Aorta (tissue), 5 donors: ENCODE measurements at places on chromosomes 7 and 10. TPM values are rescaled to one million over a fixed set of nuclear protein-coding genes. Genes with fewer than 3 reads are reported as not detected.

GRCh38 chr10:110568055-110568735 is 700 bp downstream of the SMC3 start:
- H3K4me3 ChIP-seq, result peak overlapping the region; percentile 99
- no peaks in the 10 kb centered on the region for H3K4me1 ChIP-seq
- no peak overlapping the region for H3K27ac ChIP-seq
- peak; percentile 78 for DNase-seq
- no peaks in the 10 kb centered on the region for H3K27me3 ChIP-seq

GRCh38 chr7:149732111-149732561 is 41.3 kb downstream of the ZNF467 start:
- no peaks in the 10 kb centered on the region for H3K27me3 ChIP-seq
- H3K36me3 ChIP-seq, result peaks cover 6% of the 10 kb centered on the region
- no peaks in the 10 kb centered on the region for H3K4me1 ChIP-seq
- no peak overlapping the region for H3K4me3 ChIP-seq
- H3K27ac ChIP-seq, result no peak overlapping the region

DNA sequence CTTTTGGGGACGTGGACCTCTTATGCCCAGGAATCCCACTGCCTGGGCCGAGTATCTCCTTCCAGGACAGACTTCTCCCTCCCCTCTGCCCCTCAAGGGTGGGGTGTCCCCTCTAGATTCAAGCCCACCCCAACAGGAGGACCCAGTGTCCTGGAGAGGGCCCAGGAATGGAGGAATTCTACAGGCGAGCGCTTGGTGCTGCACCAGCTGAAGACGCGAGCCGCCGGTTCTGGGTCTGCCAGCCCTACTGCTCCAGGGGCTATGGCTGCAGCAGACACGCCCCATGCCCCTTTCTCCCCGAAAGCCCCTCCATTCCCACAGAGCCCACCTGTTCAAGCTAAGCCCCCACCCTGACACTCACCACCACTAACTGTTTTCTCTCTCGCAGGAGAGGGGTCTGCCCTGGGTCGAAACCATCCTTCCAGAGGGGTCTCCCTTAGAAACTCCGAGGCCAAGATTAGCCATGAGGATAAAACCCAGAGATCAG is 8.6 kb downstream of the CRYGN start:
- no peak overlapping the region for H3K27ac ChIP-seq
- DNase-seq, result no peak

GRCh38 chr10:131736321-131736980 is 164.4 kb upstream of the PPP2R2D start:
- H3K36me3 ChIP-seq, result no peaks in the 10 kb centered on the region
- H3K27ac ChIP-seq, result no peak overlapping the region

DNA sequence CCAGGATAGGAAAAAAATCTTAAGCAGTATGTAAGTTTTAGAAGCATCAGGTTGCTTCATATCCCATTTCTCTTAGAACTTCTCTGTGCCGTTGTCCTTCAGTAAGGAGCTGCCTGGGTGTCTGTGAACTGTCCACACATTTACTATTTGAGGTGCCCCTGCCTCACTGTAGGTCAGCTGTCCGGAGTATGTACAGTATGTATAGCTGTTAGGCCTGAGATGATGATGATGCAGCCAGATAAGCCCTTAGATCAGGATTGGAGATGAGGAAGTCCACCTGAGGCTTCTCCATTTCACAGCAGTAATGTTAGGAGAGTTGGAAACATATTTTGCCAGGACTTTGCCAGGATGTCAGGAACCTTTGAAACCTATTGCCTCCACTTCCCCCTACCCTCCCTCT is 7.7 kb downstream of the NDUFB2 start:
- no peak overlapping the region for H3K27ac ChIP-seq
- no peaks in the 10 kb centered on the region for H3K27me3 ChIP-seq
- peaks cover 2% of the 10 kb centered on the region for H3K36me3 ChIP-seq
- H3K4me1 ChIP-seq, result no peaks in the 10 kb centered on the region
- no peak overlapping the region for H3K4me3 ChIP-seq
- DNase-seq, result no peak

GRCh38 chr10:28768227-28768626 is 90.9 kb downstream of the BAMBI start:
- H3K4me3 ChIP-seq, result no peak overlapping the region
- no peaks in the 10 kb centered on the region for H3K36me3 ChIP-seq
- H3K4me1 ChIP-seq, result no peaks in the 10 kb centered on the region
- no peaks in the 10 kb centered on the region for H3K27me3 ChIP-seq
- H3K27ac ChIP-seq, result no peak overlapping the region
- no peak for DNase-seq

Gene SHTN1
- total RNA-seq, result 20.9 TPM

Gene NRCAM
- total RNA-seq, result 1.8 TPM

Gene RBM20
- 11.2 TPM for total RNA-seq
